Mesothelial cell of epicardium (in vitro differentiated cells): ENCODE measurements at places on chromosomes 6 and 20. TPM values are rescaled to one million over a fixed set of nuclear protein-coding genes. Genes with fewer than 3 reads are reported as not detected.
A peak's percentile ranks its signal among the peaks of the same experiment; 100 is the strongest.

- no peak for DNase-seq
Observed at GRCh38 chr6:142642651-142643050, 302.3 kb downstream of the HIVEP2 start.

DNA sequence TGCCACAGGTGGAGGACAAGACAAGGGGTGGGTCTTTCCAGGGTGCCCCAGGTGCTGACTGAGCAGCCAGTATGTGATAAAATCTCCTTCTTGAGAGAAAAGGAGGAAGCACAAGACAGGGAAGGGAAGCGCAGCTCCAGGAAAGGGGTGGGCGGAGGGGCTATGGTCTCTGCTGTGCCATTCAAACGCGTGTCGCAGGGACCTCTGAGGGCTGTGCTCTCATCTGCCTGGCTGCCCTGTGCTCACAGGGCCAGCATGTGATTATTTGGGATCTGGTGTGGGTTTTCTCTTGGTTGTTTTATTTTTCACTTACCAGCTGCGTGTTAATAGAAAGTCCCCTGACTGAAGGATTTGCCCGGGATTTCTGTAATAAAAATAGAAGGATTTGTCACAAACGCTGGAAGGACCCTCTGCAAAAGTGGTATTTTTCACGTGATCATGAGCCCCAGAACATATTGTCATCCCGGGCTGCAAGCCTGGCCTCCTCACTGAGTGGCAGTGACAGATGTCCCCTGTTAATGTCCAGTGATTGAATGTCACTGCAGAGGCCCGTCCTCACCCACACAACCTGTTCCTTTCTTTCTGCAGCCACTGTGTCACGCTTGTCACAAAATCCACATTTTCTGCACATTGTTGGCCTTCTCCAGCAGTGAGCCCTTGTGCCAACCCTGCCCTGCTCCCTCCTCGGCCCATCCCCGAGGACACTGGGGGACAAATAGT lies 35.0 kb upstream of the VSX1 start:
- no peak for DNase-seq

GRCh38 chr6:116405138-116405537 lies 34.4 kb downstream of the DSE start:
- DNase-seq: no peak

GRCh38 chr20:41168281-41169161 lies 31.2 kb downstream of the PLCG1 start:
- peak; percentile 12 for DNase-seq

Gene ADAM33
- total RNA-seq: 83.0 to 91.1 TPM (median 87.4 TPM) in 3 replicates

- DNase-seq: no peak
Observed at GRCh38 chr20:52234302-52235045, 42.9 kb upstream of the ZFP64 start.

DNA sequence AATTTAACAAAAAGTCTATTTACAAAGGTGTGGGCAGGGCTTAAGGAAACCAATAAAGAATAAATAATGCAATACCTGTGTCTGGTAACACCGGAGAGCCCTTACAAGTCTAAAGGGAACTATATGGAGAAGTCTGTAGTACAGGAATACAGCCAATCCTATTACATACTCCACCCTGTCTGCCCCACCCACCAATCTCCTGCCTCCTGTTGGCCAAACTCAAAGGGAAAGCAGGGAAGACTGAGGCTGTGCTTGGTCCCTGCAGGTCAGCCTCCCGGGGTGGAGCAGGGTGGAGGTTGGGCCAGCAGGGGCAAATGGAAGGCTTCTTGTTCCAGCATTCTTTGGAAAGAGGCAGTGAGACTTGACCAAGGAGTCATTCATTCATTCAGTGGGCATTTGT lies 31.5 kb downstream of the METTL24 start:
- DNase-seq: no peak

DNA sequence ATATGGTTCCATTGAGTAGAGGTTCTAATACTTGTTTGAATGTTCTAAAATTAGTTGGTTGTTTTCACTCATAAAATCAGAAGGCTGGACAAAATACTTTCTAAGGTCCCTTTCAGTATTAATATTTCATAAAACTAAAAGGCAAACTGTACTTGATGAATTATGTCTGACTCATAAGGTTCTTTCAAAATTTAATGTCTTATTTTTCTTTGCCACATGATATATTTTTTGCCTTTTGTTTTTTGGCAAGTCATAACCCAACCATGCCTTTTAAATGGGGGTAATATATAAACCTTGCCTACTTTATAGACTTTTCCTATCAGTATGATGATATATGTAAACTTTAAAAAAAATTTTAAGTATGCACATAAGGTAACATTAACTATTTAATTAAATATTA lies 244.7 kb downstream of the PTPRK start:
- no peak for DNase-seq
